Activated naive CD8-positive, alpha-beta T cell treated with anti-CD3 and anti-CD28 coated beads, Interleukin-2, amount 50 U/mL, for 24 hours (primary cell): ENCODE measurements at places on chromosomes 5 and 9.
A peak's percentile ranks its signal among the peaks of the same experiment; 100 is the strongest.

DNA sequence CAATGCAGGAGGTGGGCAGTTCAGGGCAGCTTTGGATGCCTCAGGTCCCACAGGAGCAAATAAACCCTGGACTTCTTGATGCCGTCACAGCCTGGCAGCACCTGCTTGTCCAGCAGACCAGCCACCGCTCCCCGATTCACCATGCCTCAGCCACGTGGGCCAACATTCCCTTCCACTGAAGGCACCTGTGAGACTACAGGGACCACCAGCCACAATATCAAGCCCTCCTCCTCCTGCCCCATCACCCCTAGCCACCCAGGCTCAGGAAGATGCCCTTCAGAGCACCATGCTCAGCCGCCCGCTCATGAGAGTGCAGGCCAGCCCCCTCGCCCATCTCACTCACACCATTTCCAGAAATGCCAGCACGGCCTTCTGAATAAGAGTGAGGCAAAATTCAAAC is 234.7 kb downstream of the SYK start:
- DNase-seq: no peak

GRCh38 chr5:56649569-56649968 is 165.8 kb upstream of the MAP3K1 start:
- DNase-seq: no peak

DNA sequence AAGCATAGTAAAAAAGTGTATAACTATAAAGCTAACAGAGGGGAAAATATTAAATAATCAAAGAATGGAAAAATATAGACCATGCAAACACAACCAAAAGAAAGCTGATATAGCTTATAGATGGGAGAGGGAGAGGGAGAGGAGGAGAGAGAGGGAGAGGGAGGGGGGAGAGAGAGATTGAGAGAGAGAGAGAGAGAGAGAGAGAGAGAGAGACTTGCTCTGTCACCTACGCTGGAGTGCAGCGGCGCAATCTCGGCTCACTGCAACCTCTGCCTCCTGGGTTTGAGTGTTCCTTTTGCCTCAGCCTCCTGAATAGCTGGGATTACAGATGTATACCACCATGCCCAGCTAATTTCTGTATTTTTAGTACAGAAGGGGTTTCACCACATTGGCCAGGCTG is 110.6 kb downstream of the RAPGEF6 start:
- DNase-seq: no peak

DNA sequence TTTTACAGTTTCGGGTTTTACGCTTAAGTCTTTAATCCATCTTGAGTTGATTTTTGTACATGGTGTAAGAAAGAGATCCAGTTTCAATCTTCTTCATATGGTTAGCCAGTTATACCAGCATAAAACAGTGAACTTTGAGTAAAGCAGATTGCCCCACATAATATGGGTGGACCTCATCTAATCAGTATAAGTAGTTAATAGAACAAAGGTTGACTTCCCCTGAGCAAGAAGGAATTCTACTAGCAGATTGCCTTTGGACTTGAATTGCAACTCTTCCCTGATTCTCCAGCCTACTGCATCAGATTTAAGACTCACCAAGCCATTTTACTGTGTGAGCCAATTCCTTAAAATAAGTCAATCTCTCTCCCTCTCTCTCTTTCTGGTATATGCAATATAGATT is 173.2 kb downstream of the SNCAIP start:
- no peak for DNase-seq

DNA sequence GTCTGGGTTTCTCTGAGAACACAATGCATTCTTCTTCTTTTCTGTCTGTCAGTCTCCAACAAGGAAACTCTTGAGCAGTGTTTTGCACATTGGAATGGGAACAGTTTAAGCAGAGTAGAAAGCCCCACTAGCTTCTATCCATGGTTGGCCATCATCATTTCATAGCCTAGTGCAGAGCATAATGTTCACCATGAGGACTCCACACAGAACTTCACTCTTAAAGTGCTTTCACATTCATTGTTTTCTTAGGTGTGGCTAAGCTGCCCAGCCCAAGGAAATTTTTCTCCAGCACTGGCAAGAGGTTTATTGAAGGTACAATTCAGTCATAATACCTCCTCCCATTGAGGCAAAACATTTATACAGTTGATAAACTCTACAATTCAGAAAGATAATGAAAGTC is 503.0 kb upstream of the CD180 start:
- DNase-seq: no peak

DNA sequence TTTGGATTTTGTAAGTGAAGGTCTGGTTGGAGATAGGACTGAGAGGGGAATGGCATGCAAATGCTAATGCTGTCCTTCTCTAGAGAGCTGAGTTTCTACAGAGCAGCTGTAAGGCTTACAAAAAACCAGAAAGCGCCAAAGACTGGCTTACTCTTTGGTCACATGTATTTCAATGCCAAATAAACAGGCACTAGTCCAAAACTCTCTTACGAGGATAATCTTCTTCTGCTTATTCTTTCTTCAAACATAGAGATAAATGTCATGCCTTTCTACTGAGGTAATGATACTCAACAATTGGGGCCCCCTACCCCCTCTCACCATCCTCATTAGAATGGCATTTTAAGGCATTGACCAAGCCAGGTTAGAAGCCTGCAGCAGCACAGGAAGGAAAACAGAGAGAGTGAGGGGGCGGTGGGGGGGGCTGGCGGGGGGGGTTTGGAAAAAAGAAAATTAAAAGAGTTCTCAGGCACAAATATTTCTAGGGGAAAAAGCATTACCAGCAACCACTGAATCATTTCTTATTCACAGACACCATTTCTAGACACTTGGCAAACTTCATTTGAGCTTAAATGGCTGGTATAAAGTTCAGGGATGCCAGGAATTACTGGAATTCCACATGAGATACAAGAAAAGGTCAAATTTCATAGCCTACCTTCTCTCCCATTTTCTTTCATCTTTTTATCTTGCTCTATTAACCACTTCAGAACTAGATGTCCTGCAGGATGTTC is 34.0 kb downstream of the PUM3 start:
- DNase-seq: no peak

DNA sequence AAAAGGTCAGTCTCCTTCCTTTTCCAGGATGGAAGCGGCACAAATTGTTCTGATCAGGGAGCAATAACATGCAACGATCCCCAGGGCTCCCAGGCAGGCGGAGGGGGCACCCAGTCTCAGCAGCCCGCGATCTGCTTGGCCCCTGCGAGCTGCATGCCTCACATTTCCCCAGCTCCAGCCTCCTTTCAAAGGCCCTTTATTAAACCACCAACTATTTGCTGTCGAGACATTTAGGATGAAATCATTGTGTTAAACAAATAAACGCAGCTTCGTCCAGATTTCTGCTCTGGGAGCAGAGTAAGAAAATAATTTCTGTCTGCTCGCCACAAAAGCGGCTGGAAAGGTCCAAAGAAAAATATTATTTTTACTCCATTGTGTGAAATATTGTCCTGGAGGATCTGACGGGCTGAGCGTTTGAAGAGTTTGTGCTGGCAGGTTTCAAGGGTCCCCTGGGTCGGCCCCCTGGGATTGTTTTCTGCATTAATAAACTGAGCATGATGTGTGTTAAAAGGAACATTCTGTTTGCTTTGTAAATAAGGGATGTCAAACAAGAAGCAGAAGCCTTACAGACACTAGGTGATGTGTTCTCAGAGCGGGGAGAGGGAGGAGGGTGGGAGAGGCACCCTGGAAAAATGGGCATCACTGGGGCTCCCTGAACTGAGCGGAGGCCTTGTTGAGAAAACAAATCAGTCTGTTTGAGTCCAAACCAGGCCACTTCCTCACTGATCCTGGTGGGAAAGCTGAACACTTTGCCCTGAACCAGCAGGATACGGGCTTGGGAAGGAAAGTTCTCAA is 110.1 kb downstream of the FOXD1 start:
- no peak for DNase-seq

DNA sequence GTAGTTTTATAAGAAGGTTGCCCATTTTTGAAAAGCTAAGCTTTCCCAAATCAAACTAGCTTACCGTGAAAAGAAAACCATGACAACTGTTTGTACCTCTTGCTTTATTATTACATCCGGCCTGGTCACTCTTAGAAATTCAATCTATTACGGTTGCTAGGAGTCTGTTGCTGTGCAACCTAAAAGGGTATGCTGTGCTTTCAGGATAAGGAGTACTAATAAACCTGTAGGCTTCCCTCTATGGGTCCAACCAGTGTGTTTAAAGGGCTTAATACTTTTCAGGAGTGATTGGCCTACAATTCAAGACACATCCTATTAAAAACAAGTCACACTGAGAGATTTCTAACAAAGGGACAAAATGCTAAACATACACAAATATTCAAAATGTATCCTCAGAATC is 27.1 kb downstream of the RFX3 start:
- no peak for DNase-seq

DNA sequence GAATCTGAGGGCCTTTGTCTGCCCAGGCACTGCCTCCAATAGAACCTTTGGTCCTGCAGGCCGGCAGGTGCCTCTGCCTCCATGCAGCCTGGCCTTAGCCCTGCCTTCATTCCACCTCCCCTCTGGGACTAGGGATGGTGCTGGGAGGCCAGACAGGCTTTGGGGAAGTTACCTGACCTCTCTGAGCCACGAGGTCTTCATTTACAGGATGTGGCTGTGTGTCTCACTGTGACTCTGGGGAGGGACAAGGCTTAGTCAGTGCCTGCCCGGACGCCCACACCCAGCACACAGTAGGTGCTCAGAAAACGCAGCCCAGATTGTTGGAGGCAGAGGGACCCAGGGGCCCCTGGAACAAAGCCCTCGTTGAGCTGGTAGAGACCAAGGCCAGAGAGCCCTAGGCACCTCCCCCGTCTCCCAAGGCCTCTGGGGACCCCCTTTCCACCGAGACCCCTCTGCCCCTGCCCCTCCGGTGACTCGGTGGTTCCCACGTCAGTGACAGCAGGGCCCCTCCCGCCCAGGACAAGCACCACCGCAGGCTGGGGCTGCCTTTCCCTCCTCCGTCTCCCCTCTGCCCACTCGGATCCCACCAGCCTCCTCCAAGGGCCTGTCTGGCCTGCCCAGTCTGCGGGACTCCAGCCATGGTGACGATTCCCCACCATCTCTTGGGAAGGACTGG is 46.9 kb upstream of the EGFL7 start:
- DNase-seq: no peak

DNA sequence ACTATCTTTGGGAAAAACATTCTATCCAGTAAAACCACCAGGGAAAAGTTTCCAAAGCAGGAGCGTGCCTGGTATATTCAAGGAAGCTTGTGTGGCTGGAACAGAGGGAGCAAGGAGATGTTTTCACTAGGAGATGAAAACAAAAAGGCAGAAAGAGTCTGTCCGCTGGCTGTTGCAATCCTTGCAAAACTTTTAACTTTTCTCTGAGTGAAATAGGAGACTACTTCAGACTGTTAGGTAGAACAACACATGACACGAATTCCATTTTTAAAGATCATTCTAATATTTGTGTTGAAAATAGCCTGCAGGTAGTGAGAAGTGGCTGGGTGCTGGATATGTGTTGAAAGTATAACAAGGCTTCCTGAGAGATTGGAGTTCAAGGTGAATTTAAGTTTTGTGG is 69.5 kb downstream of the PRR16 start:
- no peak for DNase-seq

DNA sequence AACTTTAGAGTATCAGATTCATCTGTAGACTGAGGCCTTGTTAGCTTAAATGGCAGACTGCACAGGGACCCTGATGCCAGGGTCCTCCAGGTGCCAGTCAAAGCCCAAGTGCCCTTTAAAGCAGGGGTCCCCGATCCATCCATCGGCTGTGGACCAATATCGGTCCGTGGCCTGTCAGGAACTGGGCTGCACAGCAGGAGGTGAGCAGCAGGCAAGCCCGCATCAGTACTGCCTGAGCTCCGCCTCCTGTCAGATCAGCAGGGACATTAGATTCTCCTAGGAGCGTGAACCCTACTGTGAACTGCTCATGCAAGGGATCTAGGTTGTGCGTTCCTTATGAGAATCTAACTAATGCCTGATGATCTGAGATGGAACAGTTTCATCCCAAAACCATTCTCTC is 403.4 kb downstream of the RAB3C start:
- DNase-seq: no peak

GRCh38 chr9:37337301-37337890 is 85.1 kb upstream of the GRHPR start:
- DNase-seq: no peak

DNA sequence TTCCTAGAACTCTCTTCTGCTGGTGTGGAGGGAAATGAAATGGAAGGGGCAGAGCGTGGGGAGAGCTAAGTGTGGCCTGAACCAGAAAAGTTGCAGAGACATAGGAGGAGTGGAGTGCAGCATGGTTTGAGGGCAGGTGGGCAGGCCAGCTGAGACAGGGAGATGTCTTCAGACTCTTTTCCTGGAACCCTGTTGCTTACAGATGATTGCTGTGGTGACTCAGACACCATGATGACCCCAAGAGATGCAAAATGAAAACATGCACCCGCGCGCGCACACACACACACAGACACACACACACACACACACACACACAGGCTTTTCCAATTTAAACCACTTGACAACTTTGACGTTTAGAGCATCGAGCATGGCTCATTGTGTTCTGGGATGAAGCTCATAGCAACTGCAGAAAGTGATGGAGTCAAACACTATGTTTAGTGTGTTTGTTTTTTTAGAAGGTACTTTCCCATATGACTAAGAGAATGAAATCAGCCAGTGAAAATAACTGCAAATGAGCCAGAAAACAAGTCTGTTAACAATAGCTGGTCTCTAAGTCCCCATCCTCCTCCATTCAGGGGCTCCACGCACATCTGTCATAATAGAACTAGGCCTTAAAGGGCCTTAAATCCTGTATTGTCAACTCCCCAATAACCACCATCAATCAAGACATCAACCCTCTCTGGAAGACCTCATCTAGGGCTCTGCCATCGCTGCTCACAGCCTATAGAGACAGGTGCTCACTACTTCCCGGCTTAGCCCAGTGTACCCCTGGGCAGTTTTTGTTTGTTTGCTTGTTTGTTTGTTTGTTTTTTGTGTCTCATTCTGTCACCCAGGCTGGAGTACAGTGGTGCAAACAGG is 9.6 kb downstream of the TMOD1 start:
- DNase-seq: no peak

GRCh38 chr9:117662651-117663050 is 41.6 kb upstream of the TLR4 start:
- no peak for DNase-seq

GRCh38 chr5:127055880-127056653 is 17.2 kb downstream of the C5orf63 start:
- no peak for DNase-seq

- DNase-seq: no peak
Observed at GRCh38 chr5:172885597-172886340, 51.7 kb downstream of the ERGIC1 start.

GRCh38 chr5:1050423-1051365 is 42.1 kb downstream of the NKD2 start:
- DNase-seq: no peak

DNA sequence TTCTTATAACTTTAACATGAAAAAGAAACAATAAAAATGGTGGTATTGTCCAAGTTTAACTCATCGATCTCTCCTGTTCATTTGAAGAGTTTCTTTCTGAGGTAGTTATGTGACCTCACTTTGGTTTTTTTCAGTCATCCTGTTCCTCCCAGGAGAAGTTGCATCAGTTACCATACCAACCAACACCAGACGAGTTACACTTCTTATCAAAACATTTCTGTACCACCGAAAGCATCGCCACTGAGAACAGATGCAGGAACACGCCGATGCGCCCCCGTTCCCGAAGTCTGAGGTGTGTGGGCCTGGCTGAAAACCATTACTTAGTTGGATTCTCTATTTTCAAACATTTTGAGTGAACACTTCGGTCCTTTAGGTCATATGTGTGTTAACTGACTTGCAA is 96.3 kb downstream of the CD180 start:
- DNase-seq: peak; percentile 5

GRCh38 chr5:176822041-176822792 is 11.9 kb downstream of the UNC5A start:
- DNase-seq: no peak

GRCh38 chr9:76333964-76334363 is 60.3 kb downstream of the RFK start:
- DNase-seq: no peak

GRCh38 chr5:17730421-17730820 is 96.2 kb downstream of the TAF11L14 start:
- DNase-seq: no peak
